ENCODE measurements at places on chromosomes 11 and 22.

- no peak for DNase-seq
These were observed 9.4 kb downstream of the INPPL1 start for GRCh38 chr11:72233773-72234513.

- no peak for DNase-seq
These were observed 39.4 kb downstream of the FDX1 start for GRCh38 chr11:110469127-110469526.

- no peak for DNase-seq
These were observed 79.7 kb upstream of the C11orf87 start for GRCh38 chr11:109342261-109342660.

- DNase-seq = no peak
These were observed 67.8 kb upstream of the DDI1 start for GRCh38 chr11:103968685-103969084.

DNA sequence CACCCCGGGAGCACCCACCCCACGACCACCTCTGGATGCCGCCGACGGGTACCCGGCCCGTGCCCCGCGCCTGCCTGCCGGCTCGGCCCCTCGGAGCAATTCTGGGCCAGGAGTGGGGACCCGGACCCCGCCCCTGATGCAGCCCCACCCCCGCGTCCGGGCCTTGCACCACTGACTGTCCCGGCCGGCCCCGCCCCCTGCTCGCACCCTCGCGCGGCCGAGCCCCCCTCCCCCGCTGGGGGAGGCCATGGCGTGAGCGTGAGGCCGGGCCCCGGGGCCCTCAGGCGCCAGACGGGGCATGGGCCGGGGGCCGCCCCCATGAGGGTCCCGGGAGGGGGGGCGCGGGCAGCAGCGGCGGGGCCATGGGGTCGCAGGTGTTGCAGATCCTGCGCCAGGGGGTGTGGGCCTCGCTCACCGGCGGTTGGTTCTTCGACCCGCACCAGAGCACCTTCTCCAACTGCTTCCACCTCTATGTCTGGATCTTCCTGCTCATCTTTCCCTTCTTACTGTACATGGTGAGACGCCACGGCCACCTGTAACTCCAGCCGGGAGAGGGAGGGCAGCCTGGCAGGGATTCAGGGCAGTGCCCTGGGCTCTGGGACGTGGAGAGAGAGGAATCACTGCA, 486 bp downstream of the PCNX3 start:
- DNase-seq = no peak

DNA sequence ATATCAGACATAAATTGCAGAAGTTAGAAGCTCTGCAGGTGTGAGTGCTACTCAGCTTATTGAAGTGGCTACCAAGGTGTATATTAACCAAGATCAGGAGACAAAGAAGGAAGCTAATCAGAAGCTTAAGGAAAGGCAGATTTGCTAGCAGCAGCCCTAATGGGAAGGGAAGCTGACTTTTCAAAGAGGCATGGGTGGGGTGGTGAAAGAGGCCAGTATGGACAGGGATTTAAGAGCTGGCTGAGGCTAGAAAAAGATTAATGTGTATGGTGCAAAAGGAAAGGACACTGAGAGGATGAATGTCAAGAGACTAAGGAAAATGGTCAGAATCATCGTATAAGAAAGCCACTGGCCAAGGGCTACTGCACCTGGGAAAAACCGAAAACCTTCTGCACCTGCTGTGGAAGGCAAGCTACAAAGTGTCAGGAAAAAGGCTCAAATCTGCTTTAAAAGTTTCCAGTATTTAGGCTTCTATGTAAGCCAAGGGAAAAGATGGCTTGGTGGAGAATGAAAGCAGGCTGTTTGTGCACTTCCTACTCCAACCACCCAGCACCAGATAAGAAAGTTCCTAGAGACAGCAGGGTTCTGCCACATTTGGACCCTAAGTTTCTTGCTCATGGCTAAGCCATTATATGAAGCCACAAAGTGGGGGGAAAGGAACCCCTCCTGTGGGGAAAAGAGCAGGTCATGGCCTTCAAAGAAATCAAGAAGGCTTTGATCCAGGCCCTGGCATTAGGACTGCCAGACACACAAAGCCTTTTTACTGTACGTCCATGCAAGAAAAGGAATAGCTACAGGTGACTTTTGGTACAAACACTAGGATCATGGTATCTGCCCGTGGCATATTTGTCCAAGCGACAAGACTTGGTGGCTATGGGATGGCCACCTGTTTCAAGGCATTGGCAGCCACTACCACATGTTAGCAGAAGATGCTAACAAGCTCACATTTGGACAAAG, 40.9 kb upstream of the GLYAT start:
- no peak for DNase-seq

GRCh38 chr11:120545813-120546212, 34.3 kb downstream of the GRIK4 start:
- no peak for DNase-seq

GRCh38 chr11:1978720-1979473, 18.7 kb downstream of the H19 start:
- no peak for DNase-seq

DNA sequence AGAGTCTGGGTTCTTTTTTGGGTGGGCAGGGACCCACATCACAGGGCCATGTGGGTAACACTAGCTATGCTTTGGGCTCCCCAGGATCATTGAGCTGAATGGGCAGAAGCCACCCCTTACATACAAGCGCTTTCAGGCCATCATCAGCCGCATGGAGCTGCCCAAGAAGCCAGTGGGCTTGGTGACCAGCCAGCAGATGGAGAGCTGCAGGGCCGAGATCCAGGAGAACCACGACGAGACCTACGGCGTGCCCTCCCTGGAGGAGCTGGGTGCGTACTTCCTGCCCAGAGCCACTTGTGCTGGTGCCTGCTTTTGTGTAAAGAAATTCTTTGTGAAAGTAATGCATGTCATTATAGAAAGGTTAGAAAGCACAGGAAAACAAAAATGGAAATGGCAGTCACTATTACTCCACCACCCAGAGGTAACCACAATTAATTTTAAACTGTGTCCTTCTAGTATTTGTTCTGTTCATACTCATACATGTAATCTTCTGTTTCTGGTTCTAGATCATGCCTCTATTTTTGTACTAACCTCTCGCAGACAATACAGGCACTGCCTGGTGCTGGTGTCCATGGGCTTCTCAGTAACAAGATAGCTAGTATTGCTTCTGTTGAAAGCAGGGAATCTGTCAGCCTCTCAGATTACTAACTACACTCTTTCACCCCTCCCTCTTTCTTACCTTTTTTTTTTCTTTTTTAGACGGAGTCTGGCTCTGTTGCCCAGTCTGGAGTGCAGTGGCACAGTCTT, 13.7 kb downstream of the CRY2 start:
- no peak for DNase-seq

DNA sequence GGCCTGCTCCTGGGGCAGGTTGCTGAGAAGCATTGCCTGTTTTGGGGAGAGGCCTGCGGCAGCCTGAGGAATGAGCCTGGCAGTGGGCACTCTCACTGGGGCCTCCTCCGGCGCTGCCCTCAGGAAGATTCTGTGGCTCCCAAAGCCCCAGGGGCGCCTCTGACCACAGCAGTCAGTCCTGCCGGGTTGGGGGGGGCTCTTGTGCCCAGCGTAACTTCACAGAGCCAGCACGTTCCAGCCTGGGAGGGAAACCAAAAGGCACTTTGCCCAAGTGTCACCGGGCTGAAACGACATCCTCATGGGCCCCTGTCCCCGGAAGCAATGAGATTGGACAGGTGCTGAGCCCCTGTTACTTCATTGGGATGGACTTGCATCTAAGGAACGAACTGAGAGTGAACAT, 4.3 kb upstream of the LRP5 start:
- no peak for DNase-seq

- no peak for DNase-seq
These were observed 677.6 kb downstream of the NTM start for GRCh38 chr11:132048040-132048439.

DNA sequence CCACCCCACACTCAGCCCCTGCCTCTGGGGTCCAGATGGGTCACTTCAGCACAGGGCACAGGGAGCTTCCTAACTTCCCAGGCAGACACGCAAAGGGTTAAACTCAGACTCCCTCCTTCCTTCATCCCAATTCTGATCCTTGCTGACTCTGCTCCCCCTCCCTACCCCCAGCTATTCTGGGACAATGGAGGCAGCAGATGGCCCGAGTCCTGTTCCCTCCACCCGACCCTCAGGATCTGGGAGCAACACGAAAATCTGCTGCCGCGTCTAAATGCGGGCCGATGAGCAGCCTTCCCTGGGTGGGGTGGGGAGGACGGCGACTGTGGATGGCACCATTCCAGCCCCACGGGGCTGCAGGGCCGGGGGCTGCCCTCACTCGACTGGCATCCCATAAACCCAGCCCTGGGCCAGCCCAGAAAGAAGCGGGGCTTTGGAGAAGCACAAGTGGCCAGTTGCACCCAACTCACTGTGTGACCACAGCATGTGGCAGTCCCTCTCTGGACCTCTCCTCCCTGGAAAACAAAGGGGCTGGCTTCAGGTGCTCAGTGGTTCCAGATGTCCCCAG, 18.7 kb downstream of the MFNG start:
- DNase-seq = no peak

- DNase-seq = no peak
These were observed 104.2 kb upstream of the DRD2 start for GRCh38 chr11:113579292-113579940.

DNA sequence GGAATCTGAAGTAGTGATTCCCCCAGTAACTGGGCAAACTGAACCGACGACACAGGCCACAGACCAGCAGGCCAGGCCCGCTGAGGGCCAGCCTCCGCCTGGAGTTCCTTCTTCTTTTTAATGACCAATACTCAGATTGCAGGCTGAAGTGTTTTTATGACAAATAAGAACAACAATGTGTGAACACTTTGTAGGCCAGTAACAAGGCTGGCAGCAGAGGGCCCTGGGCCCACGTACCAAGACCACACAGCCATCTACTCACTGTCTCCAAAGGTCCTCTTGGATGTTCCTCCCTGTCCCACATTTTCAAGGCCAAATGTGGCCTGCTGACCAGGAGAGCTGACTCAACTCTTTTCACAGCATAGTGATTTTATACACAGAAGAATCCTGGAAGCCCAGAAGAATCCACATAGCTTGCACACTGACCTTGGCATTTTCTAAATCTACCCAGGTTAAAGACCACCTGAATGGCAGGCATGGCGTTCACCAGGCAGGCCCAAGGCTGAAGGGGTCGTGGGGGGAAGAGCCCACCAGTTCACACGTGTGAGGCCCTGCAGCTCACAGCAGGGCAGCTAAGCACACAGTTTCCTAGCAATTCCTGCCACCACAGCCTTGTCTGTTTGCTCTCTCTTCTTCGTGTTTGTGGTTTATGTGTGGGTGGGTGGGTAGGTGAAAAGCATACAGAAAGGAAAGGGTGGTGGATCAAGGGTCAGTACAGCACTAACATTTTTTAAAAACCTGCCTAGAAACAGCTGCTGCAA, 13.3 kb downstream of the SMCO4 start:
- DNase-seq = no peak

- DNase-seq = no peak
These were observed 174.2 kb downstream of the ETS1 start for GRCh38 chr11:128412847-128413791.

DNA sequence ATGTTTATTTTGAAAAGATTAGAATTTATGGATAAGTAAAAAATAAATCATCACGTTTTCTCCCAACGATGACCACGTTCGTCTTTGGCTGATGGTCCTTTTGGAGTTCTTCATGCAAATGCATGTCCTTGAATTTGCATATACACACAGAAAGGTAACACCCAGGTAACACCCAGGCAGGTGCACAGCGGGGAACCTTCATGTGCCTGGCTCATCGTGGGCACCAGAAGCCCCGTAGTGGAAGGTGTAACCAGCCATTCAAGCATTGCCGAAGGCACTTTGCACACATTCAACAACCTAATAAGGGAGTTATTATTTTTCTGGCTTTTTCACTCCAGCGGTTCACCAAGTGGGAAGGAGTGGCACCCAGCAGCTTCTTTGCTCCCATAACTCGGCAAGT, 404.6 kb downstream of the TBC1D22A start:
- no peak for DNase-seq

DNA sequence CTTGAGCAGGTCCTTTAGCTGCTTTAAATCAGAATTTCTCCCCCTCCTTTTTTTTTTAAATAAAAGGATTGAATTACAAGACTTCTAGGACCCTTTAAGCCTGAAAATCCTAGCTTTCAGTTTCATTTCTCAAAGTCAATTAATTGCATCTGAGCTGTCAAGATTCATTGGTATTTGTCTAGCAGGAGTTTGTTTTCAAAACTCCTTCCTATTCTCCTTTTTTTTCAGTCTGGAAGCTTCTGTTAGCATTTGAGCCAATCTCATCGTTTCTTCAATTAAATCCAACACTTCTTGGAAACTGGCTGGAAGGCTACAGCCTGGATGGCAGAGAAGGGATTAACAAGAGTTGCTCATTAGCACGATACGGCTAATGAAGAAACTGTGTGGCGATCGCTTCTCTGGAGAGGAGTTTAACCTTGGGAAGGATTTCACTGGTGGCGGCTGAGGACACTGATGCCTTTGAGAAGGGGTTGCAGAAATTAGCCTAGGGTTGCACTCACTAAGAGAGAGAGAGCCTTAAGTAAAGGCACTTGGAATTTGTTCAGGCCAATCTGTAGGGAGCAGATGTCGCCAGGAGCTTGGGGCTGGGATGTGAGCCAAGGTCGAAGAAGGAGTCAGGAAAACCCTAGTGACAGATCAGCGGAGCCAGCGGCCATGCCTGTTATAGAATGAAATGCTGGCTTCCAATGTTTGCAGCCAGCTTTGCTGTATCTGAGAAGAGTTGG, 43.8 kb upstream of the API5 start:
- DNase-seq = no peak

DNA sequence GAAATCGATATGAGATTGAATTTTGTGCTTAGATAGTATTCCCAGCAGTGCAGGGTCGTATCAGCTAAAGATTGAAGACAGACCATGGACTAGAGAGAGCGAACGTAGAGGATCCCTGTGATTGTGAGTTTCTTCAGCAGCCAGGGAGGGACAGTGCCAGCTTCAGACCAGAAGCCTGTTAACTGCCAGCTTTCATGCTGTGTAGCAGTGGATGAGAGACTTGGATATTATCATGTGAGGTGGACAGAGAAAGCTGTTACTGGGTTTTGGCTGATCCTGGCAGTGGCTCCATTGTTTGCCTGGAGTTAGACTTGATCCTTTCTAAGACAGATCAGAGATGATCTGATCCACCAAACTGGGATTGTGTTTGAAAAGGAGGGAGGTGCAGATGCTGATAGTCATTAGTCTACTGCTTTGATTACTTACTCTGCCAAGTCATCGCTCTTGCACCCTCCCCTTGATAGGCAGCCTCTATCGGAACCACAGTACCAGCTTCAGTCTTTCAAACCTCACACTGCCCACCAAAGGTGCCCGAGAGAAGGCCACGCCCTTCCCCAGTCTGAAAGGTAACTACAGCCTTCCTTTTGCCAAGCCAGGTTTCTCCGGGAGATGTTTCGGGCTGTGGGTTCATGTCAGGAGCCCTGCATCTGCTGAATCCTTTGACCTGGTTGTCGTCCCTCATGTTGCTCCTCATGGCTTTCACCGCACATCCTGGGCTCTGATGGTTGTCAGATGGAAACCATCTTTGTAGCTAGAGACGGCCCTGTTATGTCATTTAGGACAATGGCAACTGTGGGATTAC, 16.2 kb downstream of the MADD start:
- DNase-seq = no peak

DNA sequence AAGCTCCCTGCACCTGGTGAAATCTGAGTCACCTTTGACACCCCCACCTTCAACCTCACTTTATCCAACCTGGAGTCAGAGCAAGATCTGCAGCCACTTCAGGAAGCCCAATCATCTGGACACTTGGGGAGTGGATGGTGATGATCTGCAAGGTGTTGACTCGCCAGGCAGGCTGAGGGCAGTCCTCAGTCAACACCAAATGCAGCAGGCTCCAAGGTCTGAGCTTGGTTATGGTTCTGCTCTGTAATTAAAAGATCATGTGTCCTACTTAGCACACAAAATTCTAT, 446.9 kb downstream of the BRD1 start:
- DNase-seq = no peak
